ENCODE measurements at places on chromosomes 2 and 18. TPM values are rescaled to one million over a fixed set of nuclear protein-coding genes. Genes with fewer than 3 reads are reported as not detected.

Gene TUBA3D
- not detected for total RNA-seq

Gene LTBP1
- total RNA-seq, result 109 TPM

Gene SFTPB
- total RNA-seq, result not detected

Gene OSBPL6
- total RNA-seq, result 7.0 TPM
